Activated T-cell treated with anti-CD3 and anti-CD28 coated beads, Interleukin-2, amount 50 U/mL, for 4 hours (primary cell): ENCODE measurements at places on chromosomes 2 and 18. TPM values are rescaled to one million over a fixed set of nuclear protein-coding genes. Genes with fewer than 3 reads are reported as not detected.

DNA sequence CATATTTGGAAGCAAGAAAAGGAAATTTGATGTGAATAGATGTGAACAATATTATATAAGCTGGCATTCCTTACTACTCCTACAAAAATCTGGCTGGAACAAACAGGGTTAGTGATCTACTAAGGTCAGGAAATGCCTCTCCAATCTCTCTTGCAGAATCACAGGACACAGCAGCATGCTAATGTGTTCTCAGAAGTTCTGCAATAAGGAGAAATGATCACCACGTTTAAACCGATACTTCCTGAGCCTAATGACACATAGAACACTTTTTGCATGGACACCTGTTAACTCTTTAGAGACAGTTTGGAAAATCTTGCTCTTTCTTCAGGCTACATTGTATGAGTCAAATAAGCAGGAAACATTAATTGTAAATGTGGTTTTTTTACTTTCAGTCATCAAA is 89.6 kb upstream of the MAP3K20 start:
- no peak for DNase-seq

Gene TLX2
- total RNA-seq = not detected

- DNase-seq = no peak
Measured at GRCh38 chr18:75677696-75678455, 250.4 kb upstream of the SMIM21 start.

Gene C2orf80
- not detected for total RNA-seq

Gene GNAL
- total RNA-seq = 0.35 TPM

Gene ANKRD62
- not detected for total RNA-seq

GRCh38 chr2:74357627-74358026 is 14.4 kb upstream of the SLC4A5 start:
- DNase-seq = no peak

- DNase-seq = peak; percentile 30
Measured at GRCh38 chr2:73939419-73939818, 12.7 kb downstream of the DGUOK start.

Gene GPR39
- total RNA-seq = not detected

- DNase-seq = no peak
Measured at GRCh38 chr2:54428108-54428831, 27.9 kb upstream of the SPTBN1 start.

DNA sequence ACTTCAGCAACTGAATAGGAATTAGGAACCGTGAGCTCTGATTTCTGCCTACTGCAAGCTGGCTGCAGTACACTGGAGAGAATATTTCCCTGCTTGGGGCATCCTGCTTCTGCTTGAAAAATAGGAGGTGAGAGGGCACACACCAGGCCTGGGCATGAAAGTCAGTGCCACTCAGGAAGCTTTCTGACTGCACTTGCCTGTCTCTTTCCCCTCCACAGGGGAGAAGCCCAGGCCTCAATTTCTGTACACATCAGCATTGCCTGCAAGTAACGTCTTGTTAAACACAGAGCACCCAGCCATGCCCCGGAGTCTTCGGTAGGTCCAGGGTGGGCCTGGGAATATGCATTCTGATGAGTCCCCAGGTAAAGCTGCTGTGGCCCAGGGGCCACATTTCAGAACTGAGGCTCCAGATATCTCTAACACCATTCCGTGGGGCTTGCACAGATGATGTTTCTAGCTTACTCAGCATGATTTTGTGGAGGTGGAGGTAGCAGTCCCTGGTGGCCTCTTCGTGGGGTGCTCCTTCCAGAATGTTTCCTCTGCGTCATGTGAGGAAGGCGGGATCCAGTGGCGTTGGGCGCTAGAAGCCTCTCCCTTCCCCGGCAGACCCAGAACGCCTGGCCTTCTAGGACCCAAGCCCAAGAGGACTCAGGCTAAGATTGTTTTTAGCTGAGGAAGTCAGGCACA is 114.1 kb downstream of the ZBTB7C start:
- no peak for DNase-seq

DNA sequence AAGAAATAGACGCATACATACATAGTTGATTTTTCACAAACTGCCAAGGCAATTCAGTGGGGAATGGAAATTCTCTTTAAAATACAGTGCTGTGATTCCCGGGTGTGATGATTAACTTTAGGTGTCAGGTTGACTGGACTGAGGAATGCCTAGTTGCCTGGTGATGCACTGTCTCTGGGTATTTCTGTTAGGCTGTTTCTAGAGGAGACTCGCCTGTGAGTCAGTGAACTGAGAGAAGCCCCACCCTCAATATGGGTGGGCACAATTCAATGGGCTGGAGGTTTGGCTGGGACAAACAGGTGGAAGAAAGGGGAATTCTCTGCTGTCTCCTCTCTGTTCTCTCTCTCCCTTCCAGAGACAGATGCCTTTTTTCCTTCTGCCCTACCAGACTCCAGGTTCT is 187.6 kb downstream of the ARHGAP28 start:
- no peak for DNase-seq

DNA sequence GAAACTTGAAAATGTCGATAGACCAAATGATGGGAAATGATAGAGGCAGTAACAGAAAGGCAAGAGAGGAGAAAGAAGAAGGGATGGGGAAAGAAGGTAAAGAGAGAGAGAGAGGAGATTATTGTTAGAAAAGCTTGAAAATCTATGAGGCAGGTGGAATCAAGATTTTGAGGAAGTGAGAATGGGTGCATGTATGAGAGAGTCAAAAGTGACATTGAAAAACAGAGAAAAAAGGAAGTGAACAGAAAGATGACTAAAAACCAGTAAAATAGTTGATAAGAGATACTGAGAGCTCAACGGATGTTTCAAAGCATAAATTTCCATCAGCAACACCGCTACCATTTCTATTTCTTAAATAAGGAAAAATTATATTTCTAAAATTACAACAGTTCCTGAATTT is 327.4 kb upstream of the CWC22 start:
- DNase-seq = no peak

Gene B4GALT6
- 1.3 TPM for total RNA-seq

DNA sequence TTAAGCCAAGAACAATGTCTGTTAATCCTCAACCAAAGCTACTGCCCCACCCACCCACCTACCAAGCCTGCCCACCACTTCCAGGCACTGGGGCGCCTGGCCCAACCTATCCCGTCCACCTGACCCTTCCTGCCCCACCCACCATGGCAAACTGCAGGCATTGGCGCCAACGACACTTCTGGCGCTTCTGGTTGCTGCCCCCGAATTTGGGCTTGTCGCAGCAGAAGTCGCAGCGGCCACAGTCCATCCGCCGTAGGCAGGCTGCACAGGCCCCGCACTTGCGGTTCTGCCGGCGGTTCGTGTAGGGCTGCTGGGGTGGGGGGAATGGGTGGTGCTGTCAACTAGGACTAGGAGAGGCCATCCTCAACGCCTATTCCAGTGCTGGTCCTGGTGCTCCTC is 7.3 kb downstream of the MBD1 start:
- DNase-seq = no peak

GRCh38 chr18:55405475-55405874 is 182.5 kb downstream of the TCF4 start:
- no peak for DNase-seq

- DNase-seq = no peak
Measured at GRCh38 chr2:210997373-210997772, 441.0 kb downstream of the CPS1 start.

DNA sequence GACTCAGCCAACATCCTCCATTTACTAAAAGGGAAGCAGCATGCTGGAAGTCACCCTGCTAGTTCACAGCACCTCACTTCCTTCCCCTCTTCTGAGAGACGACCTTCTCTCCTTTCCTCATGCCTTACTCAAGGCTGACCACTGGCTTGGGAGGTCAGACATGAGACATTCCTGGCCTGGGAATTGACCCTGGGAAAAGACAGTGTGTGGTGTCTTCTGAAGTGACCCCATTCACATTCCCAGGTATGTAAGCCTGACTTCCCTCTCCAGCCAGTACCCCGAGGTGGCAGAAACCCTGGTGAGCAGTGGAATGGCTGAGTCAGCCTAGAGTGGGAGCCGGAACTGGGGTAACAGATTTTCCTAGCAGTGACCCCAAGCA is 92.4 kb downstream of the PLB1 start:
- DNase-seq = no peak

Gene MOGAT1
- not detected for total RNA-seq

Gene OSBPL6
- 0.30 TPM for total RNA-seq

DNA sequence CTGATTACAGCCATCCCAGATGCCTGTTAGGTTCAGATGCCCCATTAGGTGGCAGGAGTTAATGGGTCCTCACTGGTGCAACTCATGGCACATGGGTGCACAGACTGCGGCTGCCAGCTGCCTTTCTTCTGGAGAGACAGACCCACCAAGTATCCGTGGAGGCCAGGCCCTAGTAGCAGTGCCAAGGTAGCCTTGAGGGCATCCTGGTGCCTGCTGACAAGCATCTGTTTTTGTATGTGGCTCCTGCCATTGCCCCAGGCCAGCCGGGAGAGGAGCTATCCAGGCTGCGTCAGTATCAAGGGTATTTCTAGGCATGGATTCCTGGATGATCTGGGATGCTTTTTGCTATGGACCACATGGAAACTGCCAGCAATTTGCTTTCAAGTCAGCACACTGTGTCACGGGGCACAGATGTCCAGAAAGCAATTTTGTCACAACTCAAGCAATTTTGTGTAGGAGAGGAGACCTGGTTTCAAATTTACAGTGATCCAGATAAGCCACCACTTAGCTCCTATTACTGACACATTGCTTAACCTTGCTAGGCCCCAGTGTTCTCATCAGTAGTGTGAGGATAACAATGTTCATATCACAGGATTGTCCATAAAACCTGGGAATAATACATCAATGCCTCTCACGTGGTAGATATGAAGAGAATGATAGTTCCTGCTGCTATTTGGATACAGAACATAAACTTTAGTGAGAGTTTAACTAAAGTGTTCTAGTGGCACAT is 815.1 kb upstream of the RAB6C start:
- no peak for DNase-seq

GRCh38 chr18:58321986-58322385 is 278.0 kb downstream of the NEDD4L start:
- DNase-seq = peak; percentile 38
